ENCODE measurements at places on chromosomes 7 and 10. TPM values are rescaled to one million over a fixed set of nuclear protein-coding genes. Genes with fewer than 3 reads are reported as not detected.

Gene PRKAG2
- 3.2 TPM for total RNA-seq

Gene WNT16
- total RNA-seq: 0.39 TPM

Gene ADD3
- total RNA-seq: 43.9 TPM

Gene IGFBP1
- not detected for total RNA-seq

Gene CHAT
- not detected for total RNA-seq

Gene VAX1
- total RNA-seq: not detected

Gene PNLIP
- total RNA-seq: not detected

Gene RNF133
- total RNA-seq: not detected

Gene ZRANB1
- 10.8 TPM for total RNA-seq

Gene TSC22D4
- 12.5 TPM for total RNA-seq

Gene GHRHR
- not detected for total RNA-seq

GRCh38 chr10:17025444-17026295, 103.9 kb downstream of the CUBN start:
- DNase-seq: peak; percentile 100

- DNase-seq: peak; percentile 56
Observed at GRCh38 chr7:115099906-115100305, 178.0 kb downstream of the MDFIC start.

GRCh38 chr10:14180911-14181566, 149.7 kb downstream of the FRMD4A start:
- no peak for DNase-seq

- no peak for DNase-seq
Observed at GRCh38 chr7:33604056-33604455, 301.3 kb upstream of the BMPER start.

- no peak for DNase-seq
Observed at GRCh38 chr10:790821-791551, 101.5 kb upstream of the DIP2C start.

DNA sequence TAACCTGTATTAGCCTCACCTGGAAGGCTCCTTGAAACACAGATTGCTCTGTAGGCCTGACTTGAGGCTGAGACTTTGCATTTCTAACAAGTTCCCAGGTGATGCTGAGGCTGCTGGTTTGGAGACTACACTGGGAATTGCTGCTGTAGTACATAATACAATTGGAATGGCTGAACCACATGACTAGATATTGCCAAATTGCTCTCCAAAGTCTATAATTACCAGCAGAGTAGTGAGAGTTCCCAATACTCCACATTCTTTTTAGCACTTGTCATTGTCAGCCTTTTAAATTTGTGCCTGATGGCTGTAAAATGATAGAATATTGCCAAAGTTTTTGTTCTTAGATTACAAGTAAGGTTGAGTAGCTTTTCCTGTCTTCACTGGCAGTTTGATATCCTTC, 39.9 kb downstream of the PLEKHA8 start:
- peak; percentile 33 for DNase-seq

GRCh38 chr10:101834341-101834740, 9.3 kb downstream of the KCNIP2 start:
- DNase-seq: no peak

- DNase-seq: no peak
Observed at GRCh38 chr10:11698691-11699549, 43.3 kb upstream of the ECHDC3 start.

DNA sequence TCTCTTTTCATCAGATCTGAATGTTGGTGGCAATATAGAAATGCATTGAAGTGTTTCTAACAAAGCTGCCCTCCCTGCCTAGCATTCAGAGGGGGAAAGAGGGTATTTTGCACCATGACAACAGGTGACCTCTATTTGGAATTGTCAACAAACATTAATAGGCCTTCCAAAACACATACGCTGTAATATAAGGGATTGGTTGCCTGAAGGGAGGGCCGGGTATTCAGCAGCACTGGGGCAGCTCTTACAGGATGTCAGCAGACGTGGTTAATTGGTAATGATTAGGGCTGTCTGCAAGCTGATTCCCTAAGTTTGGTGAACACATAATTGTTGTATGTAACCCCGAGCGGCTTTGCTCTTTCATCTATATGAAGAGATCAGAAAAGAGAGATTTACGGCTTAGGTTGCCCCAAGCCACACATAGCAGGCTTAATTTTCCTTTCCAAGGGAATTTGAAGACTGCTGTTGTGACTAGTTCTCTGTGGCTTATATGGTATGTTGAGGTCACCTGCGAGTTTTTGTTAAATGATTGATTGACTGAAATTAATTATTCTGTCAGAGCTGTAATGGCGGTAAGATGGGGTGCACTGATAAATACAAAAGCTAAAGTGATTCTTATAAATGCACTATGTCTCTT, 759.3 kb downstream of the LRMDA start:
- no peak for DNase-seq

DNA sequence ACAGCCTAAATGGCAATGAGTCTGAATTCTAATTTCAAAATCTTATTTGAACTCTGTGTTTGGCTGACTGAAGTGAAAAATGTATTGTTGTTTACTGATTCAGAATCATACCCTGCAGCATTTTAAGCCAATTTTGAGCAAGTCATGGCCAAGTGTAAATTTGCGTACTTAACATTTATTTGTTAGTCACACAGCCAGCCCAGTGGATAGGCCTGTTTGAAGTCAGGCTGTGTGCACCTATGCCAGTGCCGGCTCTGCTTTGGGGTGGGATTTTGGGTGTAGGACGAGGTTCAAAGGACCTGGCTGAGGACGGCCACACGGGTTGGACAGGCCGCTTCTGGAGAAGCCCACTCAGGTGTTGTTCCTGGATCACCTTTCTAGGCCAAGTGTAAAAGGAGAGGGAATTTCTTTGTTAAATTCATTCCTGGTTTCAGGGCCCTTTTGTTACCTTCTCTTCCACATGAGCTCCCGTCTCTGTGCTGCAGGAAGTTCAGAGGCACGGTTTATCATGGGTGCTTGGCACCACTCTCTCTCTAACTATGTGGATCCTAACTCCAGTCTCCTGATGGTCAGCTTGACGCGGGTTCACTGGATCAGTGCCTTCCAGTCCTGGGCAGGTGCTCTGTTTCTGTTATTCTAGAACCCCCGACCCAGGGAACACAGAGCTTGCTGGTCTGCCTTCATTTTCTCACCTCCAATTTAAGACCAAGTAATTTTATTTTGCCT, 84.7 kb downstream of the CCNY start:
- no peak for DNase-seq

DNA sequence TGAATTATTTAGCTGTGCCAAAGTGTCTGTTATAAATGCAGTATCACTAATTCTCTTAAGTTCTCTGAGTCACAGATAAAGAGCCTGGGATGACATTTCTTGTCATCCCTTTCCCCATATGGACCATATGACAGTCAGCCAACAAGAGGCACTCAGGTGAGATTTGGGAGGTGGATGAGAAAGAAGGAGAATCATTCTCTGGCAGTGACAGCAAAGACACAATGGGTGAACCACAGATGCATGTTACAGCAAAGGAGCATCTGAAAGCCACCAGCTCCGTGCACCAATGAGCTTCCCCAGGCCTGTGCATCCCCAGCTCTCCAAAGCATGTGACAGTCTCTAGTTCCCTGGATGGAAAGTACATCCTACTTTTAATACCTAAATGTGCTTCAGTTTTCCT, 10.8 kb downstream of the GIMAP6 start:
- DNase-seq: no peak

DNA sequence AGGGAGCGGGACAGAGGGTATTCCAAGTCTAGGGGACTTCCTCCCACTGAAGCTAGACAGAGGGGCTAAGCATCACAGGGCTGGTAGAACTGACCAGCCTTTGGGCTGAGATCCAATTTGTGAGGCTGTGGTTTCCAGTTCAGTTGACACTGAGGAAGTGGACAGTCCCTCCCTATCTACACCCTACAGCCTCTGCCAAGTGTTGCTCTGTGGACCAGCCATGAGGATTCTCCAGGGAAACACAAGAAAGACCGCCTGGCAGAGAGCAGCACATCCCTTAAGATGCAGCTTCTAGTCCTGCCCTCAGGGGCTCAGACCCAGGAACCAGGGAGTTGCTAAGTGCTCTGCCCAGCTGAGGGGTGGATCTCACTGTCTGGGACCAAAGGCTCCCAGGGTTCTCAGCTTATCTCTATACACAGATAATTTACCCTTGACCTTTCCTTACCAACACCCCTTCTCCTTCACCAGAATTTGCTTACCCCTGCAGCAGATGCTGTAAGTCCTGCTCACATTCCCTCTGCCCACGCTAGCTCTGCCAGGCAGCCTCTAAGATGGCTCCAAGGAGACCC, 252.0 kb downstream of the SKIDA1 start:
- peak; percentile 66 for DNase-seq

DNA sequence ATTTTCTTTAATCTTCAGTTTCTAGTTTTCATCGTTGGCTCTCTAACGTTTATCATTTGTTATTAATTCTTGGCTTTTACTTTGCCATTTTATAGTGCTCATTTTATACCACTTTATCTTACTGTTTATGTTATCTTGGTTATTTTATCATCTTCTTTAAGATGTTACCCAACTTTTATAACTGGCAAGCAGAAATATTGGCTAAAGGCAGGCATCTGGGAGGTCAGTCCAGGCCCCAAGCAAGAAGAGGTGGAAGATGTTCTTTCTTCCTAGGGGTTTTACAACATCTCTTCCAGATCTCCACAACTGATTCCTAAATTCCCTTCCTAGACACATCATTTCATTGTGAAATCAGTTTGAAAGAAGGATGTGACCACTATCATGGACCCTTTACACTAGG, 208.1 kb downstream of the AHR start:
- DNase-seq: no peak

DNA sequence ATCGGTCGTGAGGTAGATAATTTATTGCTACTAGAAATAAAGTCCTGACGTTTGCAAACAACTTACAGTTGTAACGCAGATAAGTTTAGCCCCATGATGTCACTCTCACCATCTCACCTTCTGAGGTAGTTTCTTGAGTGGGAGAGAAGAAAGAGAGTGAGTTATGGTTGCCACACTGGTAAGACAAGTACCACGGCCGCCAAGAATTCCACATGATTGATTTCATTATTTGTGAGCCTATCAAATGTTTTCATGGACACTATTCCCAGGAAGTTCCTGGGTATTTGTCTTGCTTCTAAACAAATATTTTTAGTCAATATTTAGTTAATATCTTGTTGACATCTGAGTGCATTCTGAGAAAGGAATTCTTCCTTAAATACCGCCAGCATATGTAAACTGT, 339.4 kb upstream of the KIAA1217 start:
- no peak for DNase-seq

DNA sequence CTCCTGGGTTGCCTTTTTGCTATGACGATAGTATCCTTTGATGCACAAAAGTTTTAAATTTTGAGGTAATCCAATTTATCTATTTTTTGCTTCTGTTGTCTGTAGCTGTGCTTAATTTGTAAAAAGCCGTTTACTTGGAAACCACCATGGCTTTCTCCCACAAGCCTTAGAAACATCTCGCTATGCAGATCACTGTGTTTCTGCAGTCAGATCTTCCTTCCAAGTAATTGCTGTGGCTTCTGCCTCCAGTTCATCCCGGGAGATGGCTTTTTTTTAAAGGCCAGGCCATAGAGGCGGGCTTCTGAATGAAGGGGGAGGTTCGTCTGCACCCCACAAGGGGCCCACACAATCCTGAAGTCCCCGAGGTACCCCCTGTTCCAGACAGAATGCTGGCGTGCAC, 48.3 kb upstream of the OCM2 start:
- DNase-seq: no peak

GRCh38 chr10:85847085-85847484, 519.5 kb downstream of the GRID1 start:
- no peak for DNase-seq

DNA sequence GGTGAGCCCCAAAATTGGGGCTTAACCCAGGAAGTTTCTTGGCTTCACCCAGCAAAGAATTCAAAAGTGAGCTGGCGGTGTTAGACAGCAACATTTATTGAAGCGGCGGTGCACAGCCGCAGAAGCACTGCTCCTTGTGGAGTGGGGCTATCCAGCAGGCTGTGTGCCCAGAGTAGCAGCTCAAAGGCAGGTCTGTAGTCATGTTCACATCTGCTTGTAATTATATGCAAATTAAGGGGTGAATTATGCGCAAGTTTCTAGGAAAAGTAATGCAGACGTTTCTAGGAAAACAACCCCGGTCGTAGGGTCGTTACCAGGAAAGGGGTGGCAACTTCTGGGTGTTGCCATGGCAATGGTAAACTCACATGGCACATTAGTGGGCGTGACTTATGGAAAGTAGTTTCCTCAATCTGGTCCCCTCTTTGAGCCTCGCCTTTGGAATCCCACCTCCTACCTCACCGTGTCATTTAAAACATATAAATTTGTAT, 13.7 kb upstream of the KBTBD2 start:
- peak; percentile 96 for DNase-seq

GRCh38 chr7:38276096-38276877, 2.9 kb upstream of the TARP start:
- no peak for DNase-seq

DNA sequence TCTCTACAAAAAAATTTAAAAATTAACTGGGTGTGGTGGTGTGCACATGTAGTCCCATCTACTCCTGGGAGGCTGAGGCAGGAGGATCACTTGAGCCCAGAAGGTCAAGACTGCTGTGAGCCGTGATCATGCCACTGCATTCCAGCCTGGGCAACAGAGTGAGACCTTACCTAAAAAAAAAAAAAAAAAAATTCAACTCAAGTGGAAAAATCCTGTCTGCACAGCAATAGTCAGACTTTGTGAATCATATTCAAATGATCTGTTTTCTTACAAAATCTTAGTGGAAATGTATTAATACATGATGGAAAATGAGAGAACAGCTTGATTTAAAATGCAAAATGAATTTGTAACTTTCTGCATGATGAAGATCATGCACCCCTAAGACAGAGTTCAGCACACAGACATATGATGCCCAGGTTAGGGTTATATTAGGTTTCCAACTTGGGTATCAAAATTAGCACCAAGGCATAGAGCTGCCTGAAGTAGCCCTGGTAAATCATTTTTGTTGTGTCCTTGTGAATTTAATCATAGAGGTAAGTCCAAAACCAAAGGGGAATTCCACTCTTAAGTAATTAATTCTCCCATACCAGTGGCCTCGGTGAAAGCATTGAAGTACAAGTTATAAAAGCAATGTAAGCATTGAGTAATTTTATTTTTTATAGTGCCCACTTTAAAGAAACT, 93.8 kb downstream of the ADD3 start:
- DNase-seq: no peak

DNA sequence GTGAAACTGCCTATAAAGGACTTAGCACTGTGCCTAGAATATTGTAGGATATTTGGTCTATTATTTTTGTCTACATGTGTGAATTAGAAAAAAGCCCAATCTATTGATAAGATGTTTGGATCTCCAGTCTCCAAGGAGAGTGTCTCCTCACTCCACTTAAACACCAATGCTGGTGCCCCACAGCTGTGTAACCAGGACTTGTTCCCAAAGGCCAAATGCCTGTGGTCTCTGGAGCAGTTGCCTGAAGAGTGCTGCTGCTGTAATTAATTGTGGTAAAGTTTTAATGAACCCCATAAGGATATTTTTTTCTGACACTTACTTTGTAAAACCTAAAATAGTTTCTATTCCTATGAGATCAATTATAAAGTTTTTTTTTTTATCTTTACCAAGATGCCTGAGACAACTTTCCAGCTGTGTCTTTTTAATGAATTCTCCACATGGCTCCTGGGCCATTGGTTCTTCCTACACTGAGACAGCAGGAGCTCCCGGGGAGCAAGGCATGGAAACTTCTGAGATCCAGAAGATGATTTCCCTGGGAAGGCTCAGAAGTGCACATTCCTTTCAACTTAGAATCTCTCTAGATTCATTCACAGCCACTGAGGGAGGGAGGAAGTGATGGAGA, 11.2 kb upstream of the OR2A5 start:
- no peak for DNase-seq
